ENCODE measurements at places on chromosomes 11 and 22.

DNA sequence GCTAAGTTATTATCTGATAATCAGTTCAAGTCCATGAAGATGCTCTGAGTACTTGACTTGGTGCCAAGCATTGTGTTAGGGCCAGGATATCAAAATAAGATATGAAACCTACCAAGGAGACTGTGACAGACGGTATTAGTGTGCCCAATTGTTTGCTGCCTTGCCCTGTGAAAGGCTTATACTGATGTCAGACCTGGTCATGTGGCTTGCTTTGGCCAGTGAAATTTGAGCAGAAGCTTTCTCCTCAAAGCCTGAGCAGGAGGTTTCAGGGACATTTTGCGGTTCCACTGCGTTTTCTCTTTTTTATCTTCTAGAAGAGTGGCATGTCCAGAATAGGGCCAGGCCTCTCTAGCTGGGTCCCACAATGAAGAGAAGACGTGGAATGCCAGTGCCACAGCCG is 15.8 kb upstream of the PKNOX2 start:
- DNase-seq, result no peak

- no peak for DNase-seq
These were observed 74.3 kb downstream of the CECR2 start for GRCh38 chr22:17443405-17444203.

DNA sequence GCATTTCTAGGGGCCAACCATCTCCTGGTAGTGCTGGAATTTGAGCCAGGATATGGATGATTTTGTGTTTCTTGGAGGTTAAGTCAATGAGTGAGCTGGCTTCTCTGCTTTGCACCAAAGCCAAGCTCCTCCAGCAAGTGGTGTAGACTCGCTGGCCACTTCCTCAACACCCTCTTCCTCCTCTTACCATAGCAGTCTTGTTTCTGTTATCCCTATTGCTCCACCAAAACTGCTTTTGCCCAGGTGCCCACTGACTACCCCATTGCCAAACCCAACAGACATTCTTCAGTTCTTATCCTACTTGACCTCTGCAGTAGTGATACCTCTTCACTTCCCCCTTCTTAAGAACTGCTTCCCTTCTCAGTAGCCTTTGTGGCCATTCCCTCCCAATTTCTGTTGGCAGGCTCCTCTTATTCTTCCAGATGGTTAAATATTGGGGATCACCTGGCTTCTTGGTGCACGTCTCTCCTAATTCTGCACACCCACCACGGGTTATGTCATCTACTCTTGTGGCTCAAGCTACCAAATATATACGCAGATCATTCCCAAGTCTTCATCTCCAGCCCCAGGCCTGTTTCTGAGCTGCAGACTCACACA is 7.0 kb upstream of the PRG2 start:
- DNase-seq, result no peak

- DNase-seq, result no peak
These were observed 222.1 kb downstream of the LRRC4C start for GRCh38 chr11:41237382-41237781.

GRCh38 chr11:92453055-92453454 is 228.4 kb downstream of the FAT3 start:
- no peak for DNase-seq

DNA sequence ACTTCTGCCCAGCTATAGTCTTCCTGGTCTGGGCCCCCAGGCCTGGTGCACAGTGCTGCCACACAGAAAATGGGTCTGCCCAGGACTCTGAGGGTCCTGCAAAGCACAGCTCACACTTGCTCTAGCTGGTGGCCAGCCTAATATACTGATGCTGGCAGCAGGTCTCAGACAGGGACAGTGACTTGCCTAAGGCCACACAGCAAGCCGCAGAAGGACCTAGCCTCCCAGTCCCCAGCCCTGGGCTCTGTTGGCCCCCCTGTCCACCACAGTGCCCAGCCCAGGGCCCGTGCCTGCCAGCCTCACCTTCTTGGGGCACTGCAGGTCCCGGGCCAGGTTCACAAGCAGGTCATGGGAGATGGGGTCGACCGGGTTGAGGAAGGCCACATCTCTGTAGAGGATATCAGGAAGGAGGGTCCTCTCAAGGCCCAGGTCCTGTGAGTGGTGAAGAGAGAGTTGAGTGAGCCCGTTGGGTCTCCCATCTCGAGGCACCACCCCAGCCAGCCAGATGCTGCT is 3.3 kb downstream of the LRRC75B start:
- DNase-seq, result no peak

- DNase-seq, result no peak
These were observed 1.9 kb downstream of the NNMT start for GRCh38 chr11:114297806-114298709.

GRCh38 chr22:35043934-35044319 is 22.0 kb upstream of the ISX start:
- no peak for DNase-seq

- no peak for DNase-seq
These were observed 31.5 kb downstream of the ZBTB16 start for GRCh38 chr11:114090976-114091375.

DNA sequence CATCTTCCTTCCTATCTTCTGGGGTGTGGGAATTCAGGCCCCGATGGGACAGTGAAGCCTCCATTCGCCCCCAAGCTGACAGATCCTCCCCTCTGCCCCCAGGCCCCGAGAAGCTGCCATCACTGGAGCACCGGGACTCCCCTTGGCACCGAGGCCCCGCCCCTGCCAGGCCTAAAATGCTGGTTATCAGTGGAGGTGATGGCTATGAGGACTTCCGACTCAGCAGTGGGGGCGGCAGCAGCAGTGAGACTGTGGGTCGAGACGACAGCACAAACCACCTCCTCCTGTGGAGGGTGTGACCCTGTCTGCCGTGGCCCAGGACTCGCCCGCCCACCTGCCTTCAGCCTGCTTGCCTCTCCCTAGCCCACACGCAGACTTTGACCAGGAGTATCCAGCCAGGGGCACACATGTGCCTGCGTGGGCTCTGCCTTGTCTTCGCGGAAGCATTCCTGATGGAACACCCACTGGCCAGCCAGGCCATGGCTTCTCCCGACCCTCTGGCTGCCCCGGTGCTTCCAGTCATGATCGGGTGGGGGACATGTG is 8.6 kb upstream of the RELT start:
- DNase-seq, result no peak

DNA sequence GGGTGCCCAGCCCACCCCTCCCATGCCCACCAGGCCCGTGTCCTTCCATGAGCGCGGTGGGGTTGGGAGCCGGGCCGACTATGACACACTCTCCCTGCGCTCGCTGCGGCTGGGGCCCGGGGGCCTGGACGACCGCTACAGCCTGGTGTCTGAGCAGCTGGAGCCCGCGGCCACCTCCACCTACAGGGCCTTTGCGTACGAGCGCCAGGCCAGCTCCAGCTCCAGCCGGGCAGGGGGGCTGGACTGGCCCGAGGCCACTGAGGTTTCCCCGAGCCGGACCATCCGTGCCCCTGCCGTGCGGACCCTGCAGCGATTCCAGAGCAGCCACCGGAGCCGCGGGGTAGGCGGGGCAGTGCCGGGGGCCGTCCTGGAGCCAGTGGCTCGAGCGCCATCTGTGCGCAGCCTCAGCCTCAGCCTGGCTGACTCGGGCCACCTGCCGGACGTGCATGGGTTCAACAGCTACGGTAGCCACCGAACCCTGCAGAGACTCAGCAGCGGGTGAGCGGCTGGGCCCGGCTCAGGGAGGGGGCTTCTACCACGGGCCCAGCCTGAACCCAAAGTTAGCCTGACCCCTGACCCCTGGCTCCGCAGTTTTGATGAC is 3.0 kb downstream of the PKP3 start:
- peak; percentile 90 for DNase-seq

GRCh38 chr22:37184380-37184755 is 3.7 kb downstream of the C1QTNF6 start:
- no peak for DNase-seq

DNA sequence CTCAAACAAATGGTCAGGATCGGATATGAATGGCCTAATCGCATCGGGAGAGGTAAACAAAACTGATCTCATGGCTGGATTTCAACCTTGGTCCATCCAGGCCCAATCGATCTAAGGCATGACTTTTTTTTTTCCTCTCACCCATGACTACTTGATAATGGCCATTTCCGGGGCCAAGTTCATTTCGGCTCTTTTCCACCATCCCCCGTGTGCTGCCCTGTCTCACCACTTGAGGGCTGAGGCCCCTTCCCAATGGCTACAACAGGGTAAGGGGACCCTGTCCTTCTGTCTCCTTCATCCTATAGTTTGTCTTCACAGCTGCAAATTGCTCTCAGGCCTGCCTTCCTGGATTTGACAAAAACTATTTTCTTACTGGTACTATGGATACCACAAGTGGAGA is 26.7 kb downstream of the GRAP2 start:
- no peak for DNase-seq

DNA sequence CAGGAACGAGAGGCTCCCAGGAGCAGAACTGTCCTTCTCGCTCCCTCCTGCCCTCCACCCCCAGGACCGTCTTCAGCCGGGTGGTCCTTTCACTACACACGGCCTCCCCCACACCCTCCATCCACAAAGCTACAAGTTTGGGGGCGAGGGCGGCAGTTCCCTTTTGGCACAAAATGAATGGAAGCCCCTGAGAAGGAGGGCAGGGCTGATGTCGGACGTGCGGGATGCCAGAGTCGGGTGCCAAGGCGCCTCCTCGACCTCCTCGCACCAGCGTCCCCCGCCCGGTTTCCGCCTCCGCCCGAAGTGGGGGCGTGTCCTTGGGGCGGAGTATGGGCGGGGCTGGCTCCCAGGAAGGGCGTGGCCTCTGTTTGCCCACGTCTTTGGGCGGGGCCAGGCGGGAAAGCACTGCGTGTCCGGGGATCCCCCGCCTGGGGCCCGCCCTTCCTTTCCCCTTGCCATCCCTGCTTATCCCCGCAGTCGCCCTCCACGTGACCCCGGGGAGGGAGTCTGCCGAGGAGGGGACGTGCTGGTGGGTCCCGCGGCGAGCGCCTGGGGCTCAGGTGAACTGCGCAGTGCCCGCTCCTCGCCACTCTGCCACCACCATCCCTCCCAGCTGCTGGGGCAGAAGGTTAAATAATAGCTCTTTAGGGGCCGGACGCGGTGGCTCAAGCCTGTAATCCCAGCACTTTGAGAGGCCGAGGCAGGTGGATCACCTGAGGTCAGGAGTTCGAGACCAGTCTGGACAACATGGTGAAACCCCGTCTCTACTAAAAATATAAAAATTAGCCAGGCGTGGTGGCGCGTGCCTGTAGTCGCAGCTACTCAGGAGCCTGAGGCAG is 937 bp upstream of the EFEMP2 start:
- peak; percentile 97 for DNase-seq

DNA sequence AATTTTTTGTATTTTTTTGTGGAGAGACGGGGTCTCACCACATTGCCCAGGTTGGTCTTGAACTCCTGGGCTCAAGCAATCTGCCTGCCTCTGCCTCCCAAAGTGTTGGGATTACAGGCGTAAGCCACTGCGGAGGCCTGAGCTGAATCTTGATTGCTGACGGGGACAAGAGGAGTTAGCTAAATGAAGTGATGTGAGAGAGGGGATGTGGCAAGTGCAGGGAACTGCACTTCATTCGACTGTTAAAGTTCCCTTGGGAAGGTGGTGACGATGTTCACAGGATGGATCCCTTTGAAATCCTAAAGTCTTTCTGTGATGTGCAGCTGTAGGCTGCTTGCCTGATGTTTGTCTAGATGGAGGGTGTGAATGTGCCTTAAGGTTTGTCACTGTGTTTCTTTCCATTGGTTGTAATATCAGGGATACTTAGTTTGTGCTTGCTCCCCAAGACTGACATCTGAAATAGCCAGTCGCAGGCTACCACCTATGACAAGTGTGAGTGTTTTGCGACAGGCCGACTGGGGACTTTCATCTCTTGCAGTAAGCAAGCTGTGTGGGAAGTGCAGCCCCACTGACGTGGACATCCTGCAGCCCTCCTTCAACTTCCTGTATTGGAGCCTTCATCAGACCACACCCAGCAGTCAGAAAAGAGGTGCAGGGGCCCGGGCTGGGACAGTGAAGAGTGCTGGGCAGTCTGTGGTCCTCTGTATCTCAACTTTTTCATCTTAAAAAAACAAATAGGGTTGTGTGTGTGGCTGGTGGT is 19.6 kb upstream of the CCDC134 start:
- DNase-seq, result peak; percentile 57

DNA sequence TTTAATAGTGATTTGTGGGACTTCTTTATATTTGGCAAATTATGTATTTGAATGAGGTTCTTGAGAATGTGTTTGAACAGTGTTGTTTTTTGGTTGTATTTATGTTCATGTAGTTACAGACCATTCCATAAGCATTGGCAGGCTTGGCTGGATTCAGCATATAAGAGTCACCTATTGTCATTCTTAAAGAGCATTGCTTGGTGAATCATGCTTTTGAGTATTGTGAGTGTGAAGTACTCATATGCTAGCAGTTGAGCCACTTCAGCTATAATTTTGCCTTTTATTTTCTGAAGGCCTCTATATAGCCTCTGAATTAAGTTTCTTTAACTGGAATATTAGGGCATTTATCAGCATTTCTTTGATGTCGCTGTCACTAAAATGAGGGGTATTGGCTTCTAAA is 110.0 kb upstream of the GAL start:
- DNase-seq, result no peak

DNA sequence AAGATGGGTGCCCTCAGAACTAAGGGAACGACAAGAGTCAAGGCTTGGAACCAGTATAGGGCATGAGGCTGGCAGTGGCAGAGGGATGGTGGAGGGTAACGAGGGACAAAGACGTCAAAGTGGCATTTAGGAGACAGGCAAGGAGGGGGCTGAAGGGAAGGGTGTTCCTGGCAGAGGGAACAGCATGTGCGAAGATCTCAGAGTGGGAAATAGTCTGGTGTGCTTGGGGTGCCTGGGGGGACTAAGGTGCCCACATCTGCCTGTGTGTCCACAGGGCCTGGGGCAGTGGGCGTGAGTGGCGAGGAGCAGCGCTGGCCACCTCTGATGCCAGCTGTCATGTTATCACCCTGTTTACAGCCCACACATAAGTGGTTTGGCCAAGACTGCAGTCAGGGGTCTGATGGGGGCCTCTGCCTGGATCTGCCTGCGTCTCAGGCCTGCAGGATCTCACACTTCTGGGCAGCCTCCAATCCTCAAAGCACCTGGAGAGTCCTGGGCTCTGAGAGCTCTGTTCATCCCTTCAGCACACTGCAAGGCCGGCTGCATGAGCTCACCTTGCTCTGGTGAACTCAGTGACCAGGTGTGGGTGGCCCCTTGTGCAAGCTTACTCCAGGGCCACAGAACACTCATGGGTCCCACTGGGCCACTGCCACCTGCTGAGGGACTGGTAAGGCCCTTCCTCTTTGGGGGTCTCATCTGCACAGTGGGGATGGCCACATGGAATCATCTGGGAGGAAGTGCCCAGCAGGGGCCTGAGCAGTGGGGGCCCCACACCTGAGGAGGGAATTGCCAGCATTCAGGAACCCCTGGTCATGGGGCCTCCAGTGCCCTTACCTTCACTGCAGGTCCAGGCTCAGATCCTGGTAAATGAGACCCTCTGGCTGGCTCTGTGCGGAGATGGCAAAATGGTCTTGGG is 89.7 kb upstream of the SHISAL1 start:
- DNase-seq, result no peak

- peak; percentile 64 for DNase-seq
These were observed 11.0 kb upstream of the PLAAT2 start for GRCh38 chr11:63573881-63574855.

All from AG20443 (cell line).